Fibroblast of lung (primary cell): ENCODE measurements at places on chromosomes 6 and 20. TPM values are rescaled to one million over a fixed set of nuclear protein-coding genes. Genes with fewer than 3 reads are reported as not detected.

- DNase-seq = no peak
Measured at GRCh38 chr6:41404182-41404845, 68.9 kb downstream of the NCR2 start.

DNA sequence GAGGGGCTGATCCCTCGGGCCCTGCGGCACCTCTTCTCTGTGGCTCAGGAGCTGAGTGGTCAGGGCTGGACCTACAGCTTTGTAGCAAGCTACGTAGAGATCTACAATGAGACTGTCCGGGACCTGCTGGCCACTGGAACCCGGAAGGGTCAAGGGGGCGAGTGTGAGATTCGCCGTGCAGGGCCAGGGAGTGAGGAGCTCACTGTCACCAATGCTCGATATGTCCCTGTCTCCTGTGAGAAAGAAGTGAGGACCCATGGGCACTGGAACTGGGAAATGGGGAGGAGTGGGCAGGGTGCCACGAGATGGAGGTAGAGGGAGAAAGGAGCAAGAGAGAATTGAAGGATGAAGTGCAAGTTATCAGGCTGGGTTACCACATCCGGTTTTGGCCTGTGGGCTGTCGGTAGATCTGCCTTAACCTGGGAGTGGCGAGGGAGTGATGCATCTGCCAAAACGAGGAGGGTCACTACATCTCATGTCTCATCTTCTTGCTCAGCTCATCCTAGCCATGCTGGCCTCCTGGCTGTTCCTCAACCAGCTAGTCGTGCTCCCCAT lies 5.4 kb upstream of the PHF1 start:
- no peak for DNase-seq

DNA sequence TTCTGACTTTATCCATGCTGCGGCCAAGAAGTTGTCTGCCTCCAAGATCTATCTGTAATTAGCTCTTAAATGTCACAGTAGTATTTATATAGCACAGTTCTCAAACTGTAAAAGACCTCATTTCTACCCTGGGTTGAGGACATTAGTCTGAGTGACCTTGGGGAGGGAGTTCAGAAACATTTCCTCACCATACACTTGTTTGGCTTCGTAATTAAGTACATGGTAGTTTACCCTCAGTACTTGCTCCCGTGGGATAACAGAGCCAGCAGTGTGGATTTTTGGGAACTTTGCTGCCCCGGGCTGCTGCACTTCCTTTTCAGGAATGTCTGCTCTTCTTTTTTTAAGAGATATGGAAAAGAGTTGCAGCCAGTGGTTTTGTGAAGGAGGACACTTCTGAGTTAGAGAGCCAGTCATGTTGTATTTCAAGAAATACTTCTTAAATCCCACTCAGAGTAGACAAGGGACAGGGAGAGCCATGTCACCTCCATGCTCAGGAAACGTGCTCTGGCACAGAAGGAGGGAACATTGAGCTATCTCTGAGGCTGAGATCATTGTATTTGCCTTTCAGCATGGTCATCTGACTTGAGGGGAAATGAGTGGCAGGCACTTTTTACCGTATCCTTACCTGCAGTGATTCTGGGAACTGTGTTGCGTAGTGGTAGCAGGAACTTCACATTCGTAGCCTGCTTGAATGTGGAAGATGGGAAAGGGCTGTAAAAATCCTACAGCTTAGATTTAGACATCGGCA lies 33.6 kb downstream of the RPRD1B start:
- DNase-seq = no peak

The HCRTR2 gene
- total RNA-seq = not detected in 2 replicates

DNA sequence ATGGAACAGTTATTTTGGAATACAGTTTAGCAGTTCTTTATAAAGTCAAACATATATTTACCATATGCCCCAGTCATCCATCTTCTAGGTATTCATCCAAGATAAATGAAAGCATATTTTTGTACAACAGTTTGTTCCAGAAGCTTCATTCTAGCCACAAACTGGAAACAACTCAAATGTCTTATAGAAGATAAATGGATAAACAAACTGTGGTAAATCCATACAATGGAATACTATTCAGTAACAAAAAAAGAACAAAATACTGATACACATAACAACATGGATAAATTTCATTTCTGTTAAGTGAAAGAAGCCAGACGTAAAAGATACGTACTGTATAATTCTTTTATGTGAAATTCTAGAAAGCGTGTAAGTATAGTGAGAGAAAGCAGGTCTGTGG lies 167.0 kb upstream of the AHI1 start:
- no peak for DNase-seq

The FAM135A gene
- total RNA-seq = 10.2 and 11.0 TPM in 2 replicates

- no peak for DNase-seq
Measured at GRCh38 chr6:147281895-147282565, 77.8 kb downstream of the STXBP5 start.

GRCh38 chr6:93177918-93178317 lies 241.4 kb downstream of the EPHA7 start:
- DNase-seq = no peak

The PSORS1C1 gene
- 0.66 and 1.8 TPM in 2 replicates for total RNA-seq

- peak; percentile 24 for DNase-seq
Measured at GRCh38 chr20:46523696-46524328, 10.5 kb upstream of the ZNF334 start.

The ENPP4 gene
- total RNA-seq = 3.6 and 4.0 TPM in 2 replicates

The OPRL1 gene
- total RNA-seq = 2.6 and 4.1 TPM in 2 replicates

- no peak for DNase-seq
Measured at GRCh38 chr20:4711511-4711910, 10.2 kb upstream of the PRND start.

GRCh38 chr6:148343047-148343782 lies 577 bp downstream of the SASH1 start:
- DNase-seq = no peak

- no peak for DNase-seq
Measured at GRCh38 chr6:133205304-133205703, 35.9 kb upstream of the EYA4 start.

The CDH4 gene
- total RNA-seq = 2.3 and 4.8 TPM in 2 replicates

GRCh38 chr20:31543966-31544598 lies 29.8 kb downstream of the HM13 start:
- DNase-seq = peak; percentile 97

GRCh38 chr20:43653966-43654365 lies 12.9 kb upstream of the MYBL2 start:
- no peak for DNase-seq

The UNC5CL gene
- total RNA-seq = 0.17 and 0.26 TPM in 2 replicates

The AGER gene
- total RNA-seq = 0.26 and 0.50 TPM in 2 replicates

DNA sequence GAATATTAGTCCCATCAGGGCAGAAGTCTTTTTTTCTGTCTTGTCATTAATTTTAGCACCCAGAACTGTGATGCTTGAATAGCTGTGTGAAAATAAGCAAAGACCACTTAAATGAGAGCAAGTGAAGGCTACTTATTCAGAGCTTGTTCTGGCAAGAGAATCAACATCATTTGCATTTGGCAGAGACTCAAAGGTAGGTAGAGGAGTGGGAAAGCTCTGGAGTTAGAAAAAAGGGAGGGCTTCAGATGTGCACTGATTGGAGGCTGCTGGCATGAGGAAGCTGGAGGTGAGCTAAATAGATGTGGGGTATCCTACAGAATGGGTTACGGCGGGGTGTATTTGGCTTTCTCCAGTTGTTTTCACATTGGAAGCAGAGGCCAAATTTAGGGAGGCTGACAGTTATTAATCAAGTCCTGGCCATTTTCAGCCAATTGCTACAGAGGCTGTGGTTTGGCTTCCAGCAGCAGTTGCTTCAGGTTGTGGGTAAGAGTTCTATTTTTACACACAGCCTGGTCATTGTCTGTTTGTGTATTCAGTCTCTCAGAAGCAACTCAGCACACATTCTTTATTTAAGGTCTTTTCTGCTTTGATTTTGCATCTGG lies 254.3 kb downstream of the BTBD3 start:
- peak; percentile 93 for DNase-seq

GRCh38 chr20:48294942-48295341 lies 509.7 kb upstream of the SULF2 start:
- DNase-seq = peak; percentile 17

- DNase-seq = peak; percentile 95
Measured at GRCh38 chr6:5190507-5190906, 70.2 kb downstream of the LYRM4 start.

DNA sequence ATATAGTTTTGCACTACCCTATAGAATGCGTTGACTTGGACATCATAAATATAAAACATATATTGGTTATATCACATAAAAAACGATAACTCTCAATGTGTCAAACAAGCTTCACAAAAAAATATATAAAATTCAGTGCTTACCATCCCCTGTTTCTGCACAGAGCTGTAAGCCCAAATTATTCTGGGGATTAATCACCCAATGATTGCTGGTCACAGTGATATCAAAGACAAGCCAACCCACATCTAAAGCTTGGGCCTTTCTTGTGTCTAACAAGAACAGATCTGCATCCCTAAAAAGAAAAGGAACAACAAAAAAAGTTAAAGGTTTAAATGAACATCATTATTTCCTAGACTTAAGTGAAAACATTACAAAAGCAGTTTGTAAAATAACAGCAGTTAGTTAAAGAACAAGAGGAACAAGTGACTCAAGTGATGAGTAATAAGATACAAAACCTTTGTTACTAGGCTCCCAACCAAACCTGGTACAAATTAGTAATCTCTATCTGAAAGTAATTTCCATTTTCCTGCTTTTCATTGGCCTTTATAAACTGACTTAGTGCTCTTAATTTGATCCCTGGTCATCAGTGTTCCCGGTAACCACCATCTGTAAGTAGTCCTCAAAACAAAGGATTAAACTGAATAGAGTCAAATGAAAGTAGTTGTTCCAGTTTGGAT lies 81.1 kb downstream of the BMP5 start:
- DNase-seq = peak; percentile 78

DNA sequence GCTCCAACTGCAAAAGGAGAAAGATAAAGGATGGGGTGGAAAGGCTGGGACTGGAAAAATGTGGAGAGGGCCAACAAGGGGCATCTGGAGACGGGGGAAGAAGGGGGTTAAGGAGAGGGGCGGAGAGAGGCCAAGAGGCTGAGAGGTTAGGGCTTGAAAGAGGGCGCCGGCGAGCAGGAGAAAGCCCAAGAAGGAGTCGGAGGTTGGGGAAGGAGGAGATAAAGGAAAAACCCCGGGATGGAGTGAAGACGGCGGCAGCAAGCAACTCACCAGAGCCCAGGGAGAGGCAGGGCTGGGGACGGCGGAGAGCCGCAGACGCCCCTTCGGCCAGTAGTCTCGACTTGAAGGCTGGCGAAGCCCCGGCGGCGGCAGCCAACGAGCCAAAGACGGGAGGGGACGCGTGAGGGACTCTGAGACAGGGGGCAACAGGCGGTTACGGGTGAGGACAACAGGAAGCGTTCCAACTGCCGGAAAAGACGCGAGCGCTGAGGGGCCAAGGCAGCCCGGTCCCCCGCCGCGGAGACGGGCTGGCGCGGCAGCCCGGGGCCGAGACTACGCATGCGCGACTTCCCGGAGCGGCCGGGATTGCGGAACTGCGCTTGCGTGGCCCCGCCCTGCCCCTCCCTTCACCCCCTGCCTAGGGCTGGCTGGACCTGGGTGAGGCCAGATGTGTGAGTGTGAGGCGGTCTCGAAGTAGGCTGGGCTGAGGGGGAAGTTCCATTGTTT lies at the start of gene STK38:
TSS of gene STK38 (minus strand) at position 560 of the 726 bp plus-strand sequence. CDS start 7,277 bp downstream, outside the sequence.
- peak; percentile 79 for DNase-seq

DNA sequence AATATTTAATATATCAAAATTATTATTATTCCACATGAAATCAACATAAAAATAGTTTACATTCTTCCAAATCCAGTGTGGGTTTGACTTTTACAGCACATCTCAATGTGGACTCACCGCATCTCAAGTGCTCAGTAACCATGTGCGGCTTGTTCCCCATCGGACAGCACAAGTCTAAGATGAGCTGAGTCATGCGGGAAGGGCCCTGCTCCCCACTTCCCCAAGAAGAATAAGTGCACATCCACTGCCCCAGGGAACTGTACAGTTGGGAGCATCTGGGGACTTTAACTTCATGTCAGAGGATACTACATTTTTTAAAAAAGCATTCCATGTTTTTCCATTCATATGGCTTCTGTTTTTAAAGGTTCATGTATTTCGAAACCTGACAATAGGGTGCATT lies 325.6 kb downstream of the BTBD3 start:
- DNase-seq = no peak

DNA sequence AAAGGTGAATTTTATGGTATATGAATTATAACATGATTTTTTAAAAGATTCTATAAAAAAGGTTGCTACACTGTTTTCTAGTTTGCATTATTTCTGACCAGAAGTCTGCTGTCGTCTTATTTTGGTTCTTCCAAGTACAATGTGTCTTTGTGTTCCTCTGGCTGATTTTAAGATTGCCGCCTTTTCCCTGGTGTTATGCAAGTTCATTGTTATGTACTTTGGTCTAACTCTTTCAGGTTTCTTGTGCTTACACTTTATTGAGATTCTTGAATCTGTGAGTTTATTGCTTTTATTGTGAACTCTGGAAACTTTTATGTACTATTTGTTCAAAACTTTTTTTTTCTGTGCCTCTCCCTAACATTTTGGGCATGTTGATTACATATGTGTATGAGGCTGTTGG lies 109.8 kb downstream of the RFX6 start:
- no peak for DNase-seq

DNA sequence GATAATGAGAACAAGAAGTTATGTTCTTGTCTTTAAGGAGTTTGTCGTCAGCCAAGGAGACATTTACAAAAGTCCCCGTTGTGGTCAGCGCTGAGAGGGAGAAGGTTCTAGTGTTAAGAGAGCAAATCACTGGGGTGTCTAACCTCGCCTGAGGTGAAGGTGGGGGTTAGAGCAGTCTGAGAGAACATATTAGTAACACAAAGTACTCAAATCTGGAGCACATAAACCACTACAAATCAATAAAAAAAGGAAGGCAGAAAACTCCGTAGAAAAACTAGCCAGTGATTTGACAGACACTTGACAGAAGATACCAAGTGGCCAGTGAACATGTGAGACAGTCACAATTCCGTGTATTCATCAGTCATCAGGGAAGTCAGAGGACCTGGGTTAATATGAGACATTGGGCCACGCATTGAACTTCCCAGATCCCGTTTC lies 45.4 kb downstream of the CDS2 start:
- no peak for DNase-seq

The MUC22 gene
- total RNA-seq = not detected in 2 replicates

DNA sequence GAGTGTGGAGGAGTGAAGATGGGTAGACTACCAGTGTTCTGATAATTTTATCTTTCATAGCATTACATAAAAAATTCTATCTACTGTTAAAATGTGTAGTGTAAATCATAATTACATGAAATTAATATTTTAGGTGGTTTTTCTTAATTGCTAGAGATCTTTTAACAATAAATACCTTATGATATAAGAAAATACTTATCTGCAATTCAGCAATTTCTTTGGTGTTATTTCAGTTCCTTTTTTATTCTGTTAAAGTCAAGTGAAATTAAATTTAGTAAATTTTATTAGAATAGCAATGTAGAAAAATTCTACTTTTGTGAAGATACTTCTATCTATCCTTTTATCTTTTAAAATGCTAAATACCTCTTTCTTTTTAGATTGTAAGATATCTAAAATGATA lies 104.3 kb downstream of the IMPG1 start:
- no peak for DNase-seq

- no peak for DNase-seq
Measured at GRCh38 chr6:21073318-21073839, 520.2 kb upstream of the SOX4 start.

DNA sequence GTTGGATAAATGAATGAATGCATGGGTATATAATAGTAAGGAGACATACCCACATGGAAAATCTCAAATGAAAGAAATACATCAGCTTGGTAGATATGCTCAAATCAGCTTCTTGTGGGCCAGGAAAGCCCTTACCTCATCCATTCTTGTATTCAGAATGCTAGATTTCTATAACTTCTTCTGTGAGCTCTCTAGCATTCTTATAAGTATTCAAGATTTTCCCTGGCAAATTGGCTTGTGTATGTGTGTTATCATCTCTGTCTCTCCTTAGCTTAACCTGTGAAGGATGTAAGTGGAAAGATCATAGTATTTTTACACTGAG lies 100.8 kb downstream of the OR2B2 start:
- no peak for DNase-seq

- peak; percentile 52 for DNase-seq
Measured at GRCh38 chr6:113065611-113066010, 718.5 kb downstream of the RFPL4B start.
